ENCODE measurements at places on chromosomes 5 and 9.

DNA sequence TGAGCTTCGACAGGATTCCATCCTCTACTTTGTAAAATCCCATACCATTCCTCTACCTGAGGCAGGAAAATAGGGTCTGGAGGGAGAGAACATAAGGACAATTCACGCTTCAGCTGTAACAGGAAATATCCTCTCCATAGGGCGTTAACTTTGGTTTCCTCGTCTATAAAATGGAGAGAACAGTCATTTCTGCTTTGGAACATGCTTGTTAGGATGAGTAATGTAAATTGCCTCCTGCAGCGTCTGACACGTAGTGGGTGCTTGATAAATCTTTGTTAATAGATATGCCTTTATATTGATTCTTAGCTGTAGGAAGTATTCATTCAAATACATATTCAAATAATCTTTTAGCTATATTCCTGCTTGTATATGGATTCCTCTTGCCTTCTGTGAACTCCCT, 711 bp upstream of the SUB1 start:
- no peak for DNase-seq

- no peak for DNase-seq
These were observed 343.1 kb downstream of the CTNND2 start for GRCh38 chr5:11560915-11561697.

DNA sequence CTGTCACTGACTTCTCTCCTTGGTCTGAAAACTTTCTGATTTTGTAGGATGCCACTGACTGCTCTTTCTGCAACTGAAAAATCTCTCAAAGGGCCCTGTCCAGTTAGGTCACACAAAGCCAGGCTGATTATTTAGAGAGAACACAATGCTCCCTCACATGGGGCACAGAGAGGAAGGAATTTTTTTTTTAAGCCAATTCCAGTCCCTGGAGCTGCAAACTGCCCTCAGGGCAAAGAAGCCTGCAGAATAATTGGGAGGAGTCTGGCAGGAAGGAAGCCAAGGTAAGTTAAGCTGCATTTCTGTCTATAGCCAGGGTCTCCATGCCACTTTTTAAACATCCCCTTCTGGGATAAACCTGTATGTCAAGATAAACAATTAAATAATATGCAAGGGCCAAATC, 305.5 kb downstream of the ZSWIM6 start:
- no peak for DNase-seq

DNA sequence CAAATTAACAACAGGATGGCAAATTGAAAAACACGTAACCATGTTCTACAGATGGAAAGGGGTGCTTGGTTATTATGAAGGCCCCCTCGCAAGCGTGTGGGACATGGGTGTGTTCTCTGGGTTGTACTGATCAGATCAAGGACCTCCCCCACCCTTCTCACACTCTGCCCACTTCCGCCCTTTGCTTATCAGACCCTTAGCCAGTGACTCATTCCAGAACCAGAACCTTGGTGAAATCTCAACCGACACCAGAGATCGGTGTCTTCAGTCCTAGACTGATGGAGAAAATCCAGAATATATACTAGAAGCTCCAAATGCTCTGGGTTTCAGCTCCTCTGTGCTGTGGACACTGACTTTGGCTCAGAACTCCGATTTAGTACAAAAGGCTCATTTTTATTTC, 64.9 kb downstream of the PTTG1 start:
- DNase-seq: peak; percentile 43

- no peak for DNase-seq
These were observed 64.1 kb downstream of the PLAC8L1 start for GRCh38 chr5:146041180-146041789.

- DNase-seq: no peak
These were observed 21.0 kb upstream of the RAB14 start for GRCh38 chr9:121222524-121223171.

DNA sequence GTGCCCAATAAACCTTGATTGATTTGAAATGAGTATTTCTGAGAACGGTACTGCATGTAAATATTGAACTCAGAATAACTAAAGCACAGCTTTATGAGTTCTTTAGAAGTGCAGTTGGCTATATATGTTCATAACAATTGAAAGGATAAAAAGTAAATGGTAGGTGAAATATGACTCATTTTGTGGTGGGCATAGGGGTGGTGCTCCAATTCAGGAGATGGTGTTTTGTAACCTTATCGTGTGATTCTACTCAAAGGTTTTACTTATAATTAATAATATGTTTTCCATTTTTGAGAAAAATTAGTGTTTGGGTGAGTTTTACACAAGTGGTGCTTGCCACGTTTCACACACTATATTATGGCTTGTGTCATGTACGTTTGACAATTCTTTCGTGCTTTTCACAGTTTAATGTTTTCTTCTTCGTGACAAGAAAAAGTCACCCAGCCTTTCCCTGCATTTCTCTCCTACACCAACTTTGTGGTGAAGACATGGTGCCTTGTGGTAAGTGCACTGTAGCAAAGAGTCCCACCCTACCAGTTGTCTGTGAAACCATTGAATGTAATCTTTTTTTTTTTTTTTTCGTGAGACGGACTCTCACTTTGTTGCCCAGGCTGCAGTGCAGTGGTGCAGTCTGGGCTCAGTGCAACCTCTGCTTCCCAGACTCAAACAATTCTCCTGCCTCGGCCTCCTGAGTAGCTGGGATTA, 492.5 kb upstream of the SGCD start:
- no peak for DNase-seq

DNA sequence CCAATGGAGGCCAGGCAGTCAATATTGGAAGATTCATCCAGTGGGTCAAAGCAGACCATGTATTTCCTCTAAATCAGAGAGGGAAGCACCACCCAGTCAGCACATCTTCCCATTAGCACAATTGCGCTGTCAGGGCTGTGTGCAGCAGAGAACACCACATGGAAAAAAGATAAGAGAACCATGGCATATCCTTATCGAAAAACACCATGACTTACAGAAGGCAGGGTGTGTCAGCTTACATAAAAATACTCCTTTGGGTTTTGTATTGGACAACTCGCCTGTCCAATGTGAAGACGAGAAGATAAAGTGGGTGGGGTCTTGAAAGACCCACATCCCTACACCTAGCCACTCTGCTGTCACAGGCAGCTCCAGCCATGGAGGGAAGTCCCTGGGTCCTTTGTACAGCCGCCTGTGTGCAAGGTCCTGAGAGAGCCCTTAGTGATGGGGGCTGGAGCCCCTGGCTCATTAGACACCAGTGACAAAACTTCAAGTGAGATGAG, 71.9 kb upstream of the SPATA31E1 start:
- no peak for DNase-seq

DNA sequence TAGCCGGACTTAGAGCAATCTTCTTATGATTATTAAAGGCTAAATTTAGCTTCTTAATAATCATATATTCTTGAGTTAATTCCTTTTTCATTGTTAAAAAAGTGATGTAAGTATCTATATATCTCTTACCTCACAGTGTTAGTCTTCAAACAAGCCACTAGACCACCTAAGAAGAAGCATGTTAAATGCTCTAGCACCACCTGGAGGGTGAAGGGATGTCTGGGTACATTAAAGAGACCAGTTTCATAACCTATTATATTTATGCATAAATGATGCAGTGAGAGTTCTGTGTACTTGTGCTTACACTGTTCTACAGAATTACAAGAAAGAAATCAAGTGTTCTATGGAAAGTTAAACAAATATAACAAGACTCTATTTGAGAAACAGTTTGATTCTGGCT, 55.9 kb upstream of the SLCO6A1 start:
- no peak for DNase-seq

GRCh38 chr9:121372239-121373010, 2.4 kb upstream of the STOM start:
- no peak for DNase-seq

DNA sequence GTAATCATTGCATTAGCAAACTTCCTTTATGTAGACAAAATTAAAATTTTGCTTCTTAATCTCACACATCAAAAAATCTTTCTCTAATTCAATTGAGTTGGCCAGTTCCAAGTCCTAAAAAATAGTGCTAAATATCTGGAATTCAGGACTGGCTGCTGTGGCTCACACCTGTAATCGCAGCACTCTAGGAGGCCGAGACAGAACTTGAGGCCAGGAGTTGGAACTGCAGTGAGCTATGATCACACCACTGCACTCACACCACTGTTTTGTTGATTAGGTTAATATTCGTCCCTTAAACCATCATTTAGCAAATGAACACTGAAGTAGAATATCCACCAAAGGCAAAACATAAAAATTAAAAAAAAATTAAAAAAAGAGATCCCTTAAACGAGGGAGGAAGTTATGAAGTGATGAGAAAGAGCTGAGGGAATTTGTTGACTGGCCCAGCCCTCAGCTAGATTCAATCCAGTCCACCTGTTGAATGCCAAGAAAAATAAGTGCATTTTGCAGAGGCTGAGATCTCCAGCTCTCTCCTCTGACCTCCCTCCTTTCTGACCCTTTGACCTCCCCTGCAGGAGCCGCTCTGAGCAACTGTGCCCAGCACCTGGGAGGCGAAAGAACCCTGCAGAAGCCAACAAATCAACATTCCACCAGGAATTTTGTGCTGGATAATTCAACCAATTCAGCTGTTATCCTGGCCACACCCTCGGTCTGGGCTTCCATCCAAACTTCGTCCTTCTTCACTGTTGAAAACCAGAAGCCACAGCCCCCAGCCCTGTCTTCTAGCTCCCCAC, 96.8 kb downstream of the OR2K2 start:
- no peak for DNase-seq

DNA sequence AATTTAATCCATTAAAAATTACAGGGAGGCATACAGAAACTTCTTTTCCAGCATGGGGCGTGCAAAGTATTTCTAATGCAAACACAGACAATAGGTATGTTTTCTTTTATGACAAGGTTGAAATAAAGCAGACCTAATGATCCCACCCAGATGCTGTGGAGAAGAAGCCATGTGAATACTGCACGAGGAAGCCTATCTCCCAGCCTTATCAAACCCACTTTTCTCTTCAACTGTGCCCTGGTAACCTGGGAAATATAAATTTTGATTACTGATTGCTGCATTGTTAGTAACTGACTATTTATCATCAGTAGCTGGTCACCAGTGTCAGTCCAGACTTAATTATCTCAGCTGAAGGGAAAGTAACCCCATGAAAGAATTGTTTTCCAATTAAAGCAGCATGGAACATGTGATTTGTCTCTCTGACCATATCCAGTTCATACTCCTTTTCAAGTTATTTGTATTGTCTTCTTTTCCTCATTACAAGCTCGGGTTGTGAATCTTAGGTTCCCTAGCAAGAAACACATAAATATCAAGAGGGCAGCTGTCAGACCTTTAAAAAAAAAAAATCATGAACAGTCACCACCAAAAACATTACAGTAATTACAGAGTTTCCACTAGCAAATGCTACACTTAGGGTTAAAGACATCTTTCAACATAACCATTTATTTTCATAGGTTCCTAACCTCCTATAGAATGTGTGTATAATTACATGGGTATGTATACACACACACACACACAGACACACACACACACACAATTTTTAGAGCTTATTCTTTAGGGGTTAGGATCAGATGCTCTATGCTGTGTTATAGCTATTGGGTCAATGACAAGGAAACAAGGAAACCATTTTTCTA, 50.3 kb downstream of the SEMA6A start:
- no peak for DNase-seq

DNA sequence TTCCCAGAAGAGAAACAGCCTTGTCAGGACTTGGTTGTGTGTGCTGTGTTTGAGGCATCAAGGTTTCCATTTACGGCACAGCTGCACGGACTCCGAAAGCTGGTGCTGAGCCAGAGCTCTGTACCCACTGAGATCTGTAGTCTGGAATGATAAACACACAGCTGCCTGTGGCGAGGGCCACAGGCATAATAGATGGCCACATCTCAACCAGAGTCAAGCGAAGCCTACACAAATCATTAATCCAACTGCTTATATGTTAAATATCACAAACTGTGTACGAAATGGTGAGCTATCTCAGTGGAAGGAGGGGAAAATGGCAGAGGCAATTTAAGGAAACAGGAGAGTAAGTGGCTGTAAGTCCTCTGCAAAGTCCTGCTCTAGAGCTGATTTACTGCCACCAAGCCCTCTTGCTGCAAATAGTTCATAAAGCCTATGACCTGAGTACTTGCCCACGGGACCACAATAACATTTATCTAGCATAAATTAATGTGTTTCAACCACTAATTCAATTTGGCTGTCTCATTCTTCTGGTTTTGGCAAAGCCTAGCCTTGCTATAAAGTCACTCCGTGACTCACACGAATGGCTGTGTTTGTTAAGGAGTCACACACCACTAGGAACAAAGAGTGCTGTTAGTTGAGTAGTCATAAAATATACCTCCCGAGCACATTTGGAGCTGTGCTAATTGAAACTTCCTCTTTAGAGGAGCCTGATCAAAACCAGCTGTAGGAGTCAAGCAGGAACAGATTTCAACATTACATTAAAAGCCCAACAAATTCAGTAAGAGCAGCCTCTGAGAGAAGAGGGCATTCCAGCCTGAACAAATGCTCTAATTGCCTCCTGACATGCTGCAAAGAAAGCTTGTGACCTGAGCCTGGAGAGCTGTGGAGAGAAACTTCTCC, 738.6 kb upstream of the ZNF608 start:
- no peak for DNase-seq

DNA sequence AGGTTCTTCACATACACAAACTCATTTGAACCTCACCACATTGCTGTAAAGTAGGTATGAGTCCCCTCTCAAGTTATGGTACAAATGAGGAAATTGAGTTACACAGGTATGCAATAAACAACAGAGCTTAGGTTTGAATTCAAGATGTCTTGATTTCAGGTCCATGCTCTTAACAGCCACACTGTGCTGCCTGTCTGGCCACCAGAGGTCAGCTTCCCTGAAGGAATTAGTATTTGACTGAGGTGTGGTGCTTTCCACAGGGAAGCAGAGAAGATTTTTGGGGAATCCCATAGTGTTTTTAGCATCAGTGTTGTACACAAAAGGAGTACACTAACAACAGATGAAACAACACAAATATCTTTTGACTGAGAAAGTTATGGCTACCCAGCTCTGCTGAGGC, 94.4 kb upstream of the ITGA1 start:
- DNase-seq: peak; percentile 24

DNA sequence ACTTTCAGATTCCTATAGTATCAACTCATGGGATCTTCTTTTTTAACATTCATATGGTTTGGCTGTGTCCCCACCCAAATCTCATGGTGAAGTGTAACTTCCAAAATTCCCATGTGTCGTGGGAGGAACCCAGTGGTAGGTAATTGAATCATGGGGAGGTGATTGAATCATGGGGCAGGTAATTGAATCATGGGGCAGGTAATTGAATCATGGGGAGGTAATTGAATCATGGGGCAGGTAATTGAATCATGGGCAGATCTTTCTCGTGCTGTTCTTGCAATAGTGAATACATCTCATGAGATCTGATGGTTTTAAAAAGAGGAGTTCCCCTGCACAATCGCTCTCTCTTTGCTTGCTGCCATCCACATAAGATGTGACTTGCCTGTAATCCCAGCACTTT, 21.8 kb upstream of the AGGF1 start:
- DNase-seq: no peak
